ENCODE measurements at places on chromosomes 4 and X.

DNA sequence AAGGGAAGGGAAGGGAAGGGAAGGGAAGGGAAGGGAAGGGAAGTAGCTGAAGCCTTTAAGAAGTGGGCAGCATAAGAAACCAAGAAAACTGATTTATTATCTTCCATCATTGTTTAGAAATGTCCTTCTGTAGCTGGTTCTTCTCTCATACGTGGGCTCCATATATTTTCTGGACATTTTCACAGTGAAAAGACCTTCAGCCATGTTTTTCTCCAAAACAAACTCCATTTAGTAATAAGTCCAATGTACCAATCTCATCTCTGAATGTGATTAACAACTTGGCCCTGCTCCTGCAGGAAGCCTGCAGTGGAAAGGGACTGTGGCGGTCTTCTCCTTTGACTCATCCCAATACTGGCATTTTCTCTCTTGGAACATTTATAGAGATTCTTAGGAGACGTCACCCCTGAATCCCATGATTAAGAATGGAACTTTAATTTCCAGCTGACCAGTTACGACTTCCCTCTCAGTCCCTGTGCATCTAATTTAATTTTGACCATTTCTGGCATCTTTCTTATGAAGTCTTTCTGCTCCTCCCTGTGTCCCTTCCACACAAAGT is 96.6 kb upstream of the GUCY1A1 start:
- DNase-seq, result no peak

- peak; percentile 85 for DNase-seq
These were observed at the start of gene IDUA for GRCh38 chr4:986879-987623. Gene IDUA, plus strand, starts transcription at chr4:987044. Its CDS starts 41 bp downstream, at chr4:987085.

DNA sequence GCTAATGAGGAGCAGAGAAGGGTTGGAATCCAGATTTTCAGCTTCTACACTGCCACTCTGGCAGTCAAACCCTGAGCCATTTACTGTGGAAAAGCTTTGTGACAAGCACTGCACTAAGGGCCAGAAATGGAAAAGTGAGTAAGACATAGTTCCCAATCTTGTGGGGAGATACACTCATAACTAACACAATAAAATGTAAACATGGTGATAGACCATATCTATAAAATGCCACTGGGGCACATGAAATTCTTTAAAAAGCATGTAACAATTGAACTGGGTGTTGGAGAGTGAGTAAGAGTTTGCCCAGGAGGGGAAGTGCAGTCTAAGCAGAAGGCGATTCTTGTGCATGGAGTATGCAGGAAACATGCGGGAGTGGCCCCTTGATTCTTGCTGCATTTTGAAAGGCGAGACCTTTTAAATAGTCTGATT is 32.0 kb upstream of the ANXA5 start:
- no peak for DNase-seq

- DNase-seq, result no peak
These were observed 22.9 kb upstream of the UGT2B7 start for GRCh38 chr4:69073375-69073774.

DNA sequence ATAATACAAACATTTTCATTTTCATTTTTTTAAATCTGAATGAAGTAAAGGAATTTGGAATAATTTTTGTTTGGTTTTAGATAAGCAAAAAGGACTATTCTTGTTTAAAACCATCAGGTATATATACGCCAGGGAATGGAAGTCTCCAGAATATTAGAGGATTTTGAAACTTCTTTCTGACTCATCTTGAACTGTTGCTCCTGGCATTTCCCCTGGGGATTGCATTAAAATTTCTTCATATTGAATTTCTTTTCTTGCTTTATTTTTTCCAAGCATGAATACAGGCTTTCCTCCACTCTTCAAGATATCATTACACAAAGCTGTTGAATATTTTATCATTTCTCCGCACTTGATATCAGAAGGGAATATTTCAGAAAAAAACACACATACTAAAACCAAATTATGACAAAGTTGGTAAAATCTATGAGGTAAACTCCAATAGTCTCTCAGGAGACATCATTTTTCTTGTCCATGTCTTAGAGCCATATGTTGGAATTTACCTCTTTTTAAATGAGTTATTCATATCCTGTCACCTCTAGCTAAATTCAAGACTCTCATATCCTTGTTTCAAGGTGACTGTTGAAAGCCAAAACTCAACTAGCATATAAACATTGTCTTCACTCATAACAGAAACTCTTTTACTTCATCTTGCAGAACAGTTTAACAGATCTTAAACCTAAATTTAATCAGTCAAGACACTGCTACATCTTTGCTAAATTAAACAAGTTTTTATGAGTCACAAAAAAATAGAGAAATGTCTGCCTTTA is 20.7 kb upstream of the CSN1S1 start:
- DNase-seq, result no peak

GRCh38 chrX:24283127-24283794 is 30.6 kb downstream of the SUPT20HL2 start:
- no peak for DNase-seq

GRCh38 chr4:175459571-175459970 is 352.5 kb downstream of the GPM6A start:
- no peak for DNase-seq

GRCh38 chr4:158940271-158940670 is 162.6 kb upstream of the RAPGEF2 start:
- DNase-seq, result no peak

GRCh38 chrX:97787311-97787710 is 903.6 kb downstream of the RPA4 start:
- no peak for DNase-seq

DNA sequence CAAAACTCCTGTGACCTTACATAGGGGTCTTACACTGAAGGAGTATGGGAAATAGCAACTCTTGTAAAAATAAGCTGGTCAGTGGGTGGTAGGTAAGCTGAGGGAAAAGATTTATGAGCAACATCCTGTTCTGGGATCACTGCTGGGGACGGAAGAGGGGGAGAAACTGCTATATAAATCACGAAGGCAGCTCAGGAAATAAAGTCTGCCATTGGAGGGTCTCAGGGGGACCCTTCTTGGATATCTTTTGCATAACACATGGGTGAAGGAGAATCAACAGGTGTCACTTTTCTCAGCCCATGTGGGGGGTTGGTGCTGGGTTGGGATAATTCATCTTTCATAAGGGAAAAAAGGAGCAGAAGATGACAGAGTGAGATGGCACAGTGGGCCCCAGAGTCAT is 33.7 kb downstream of the AFF1 start:
- no peak for DNase-seq

DNA sequence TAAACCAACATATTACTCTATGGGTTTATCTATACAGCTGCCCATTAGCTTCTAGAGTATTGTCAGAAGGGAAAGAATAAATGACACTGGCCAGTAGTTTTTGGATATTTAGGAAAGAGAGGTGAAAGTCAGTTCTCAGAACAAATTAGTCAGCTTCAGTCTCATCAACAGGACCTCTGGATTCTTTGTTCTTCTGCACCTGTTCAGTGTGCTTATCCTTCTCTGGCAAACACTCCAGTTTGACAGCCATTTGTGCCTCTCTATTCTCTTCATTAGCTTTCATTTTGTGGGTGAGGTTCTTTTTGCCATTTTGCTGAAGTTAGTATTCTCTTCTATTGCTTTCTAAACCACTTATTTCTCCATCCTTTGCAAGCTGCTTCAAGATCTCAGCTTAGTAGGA is 107.0 kb downstream of the PCDH18 start:
- no peak for DNase-seq

- DNase-seq, result no peak
These were observed 384.6 kb downstream of the IDS start for GRCh38 chrX:149120459-149120858.

DNA sequence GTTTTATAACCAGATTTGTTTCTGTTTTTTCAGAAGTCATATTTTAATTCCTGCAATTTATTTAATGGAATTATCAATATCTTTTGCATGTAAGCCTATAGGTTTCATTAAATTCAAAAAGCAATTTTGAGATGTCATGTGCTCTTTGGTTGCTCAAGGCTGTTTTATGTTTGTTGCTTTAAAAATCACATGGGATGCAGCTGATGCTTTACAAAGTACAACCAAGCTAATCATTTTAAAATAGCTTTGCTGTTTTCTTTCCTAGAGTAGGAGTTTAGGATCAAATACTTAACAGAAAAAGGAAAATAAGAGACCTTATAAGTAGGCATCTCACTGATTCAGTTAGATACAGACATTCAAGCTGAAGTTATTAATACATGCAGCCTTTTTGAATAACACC is 11.3 kb downstream of the CPEB2 start:
- no peak for DNase-seq

GRCh38 chr4:70818921-70819320 is 20.8 kb downstream of the GRSF1 start:
- DNase-seq, result no peak

- no peak for DNase-seq
These were observed 459.5 kb upstream of the AGA start for GRCh38 chr4:177901786-177902185.

- DNase-seq, result no peak
These were observed 60.5 kb upstream of the UGT8 start for GRCh38 chr4:114538012-114538617.

- no peak for DNase-seq
These were observed 22.6 kb downstream of the MND1 start for GRCh38 chr4:153367092-153367491.

GRCh38 chr4:54076673-54077072 is 12.3 kb upstream of the CHIC2 start:
- no peak for DNase-seq

- DNase-seq, result no peak
These were observed 174.4 kb upstream of the RADX start for GRCh38 chrX:106437407-106437806.

DNA sequence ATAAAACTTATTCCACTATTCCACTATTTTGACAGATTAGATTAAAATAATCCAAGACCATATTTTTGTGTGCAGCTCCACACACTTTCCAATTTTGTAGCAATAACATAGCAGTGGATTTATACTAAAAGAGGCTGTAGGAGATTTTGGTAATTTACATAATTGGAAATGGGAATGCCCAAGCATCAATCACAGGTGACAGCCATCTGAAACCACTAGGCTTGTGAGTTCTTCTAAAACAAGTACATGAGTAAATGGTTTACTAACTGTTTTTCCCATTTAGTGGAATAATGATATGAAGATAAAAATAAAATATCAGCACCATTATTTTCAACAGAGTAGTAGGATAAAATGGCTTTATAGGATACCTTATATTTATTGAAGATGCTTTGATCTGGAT is 4.4 kb downstream of the ANK2 start:
- no peak for DNase-seq

GRCh38 chr4:12987284-12987683 is 496.9 kb downstream of the RAB28 start:
- DNase-seq, result no peak

DNA sequence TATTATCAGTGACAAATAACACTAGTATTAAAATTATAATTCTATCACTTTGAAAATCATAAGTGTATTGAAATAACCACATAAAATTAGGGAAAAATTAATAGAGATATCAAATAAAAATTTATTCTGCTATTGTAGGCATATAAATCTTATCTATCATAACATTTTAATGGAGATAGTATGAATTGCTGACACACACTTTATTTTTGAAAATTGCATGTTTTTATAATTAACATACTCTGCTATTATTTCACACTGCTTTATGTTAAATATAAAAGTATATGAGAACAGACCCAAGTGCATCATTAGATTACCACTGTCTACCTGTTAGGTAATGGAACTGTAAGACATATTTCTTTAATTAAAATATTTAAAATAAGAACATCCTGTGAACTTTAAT is 2150.2 kb downstream of the ARAP2 start:
- DNase-seq, result no peak

DNA sequence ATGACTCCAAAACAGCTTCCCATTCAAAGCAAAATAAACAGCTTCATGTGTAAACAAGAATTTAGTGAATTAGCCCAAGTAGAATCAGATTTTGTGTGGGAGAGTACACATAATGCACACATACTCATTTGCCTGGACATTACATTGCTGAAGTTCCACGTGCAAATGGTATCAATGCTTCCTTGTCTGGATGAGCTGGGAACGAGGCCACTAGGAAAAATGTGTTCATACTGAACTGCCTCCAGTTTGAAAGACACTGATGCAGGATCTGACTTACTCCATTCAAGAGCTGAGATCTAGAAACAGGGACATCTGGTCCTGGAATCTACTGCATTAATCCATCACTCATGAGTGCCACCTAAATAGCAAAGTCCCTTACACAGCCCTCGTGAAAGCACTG is 228.0 kb downstream of the APBB2 start:
- DNase-seq, result no peak

DNA sequence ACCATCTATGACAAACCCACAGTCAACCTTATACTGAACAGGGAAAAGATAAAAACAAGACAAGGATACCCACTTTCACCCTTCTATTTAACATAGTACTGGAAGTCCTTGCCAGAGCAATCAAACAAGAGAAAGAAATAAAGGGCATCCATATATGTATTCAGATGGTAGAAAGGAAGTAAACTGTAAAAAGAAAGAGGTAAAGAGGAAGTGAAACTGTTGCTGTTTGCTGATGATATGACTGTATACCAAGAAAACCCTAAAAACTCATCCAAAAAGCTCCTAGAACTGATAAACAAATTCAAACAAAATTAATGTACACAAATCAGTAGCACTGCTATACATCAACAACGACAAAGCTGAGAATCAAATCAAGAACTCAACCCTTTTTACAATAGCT is 538.7 kb upstream of the PABPC4L start:
- DNase-seq, result no peak

GRCh38 chrX:2781226-2781571 is 29.4 kb downstream of the XG start:
- no peak for DNase-seq

- DNase-seq, result no peak
These were observed 34.6 kb upstream of the PRRG1 start for GRCh38 chrX:37314531-37314930.

- no peak for DNase-seq
These were observed 61.9 kb downstream of the TMEM150C start for GRCh38 chr4:82499738-82500434.

- no peak for DNase-seq
These were observed 1209.6 kb downstream of the PCDH7 start for GRCh38 chr4:31929676-31930345.

DNA sequence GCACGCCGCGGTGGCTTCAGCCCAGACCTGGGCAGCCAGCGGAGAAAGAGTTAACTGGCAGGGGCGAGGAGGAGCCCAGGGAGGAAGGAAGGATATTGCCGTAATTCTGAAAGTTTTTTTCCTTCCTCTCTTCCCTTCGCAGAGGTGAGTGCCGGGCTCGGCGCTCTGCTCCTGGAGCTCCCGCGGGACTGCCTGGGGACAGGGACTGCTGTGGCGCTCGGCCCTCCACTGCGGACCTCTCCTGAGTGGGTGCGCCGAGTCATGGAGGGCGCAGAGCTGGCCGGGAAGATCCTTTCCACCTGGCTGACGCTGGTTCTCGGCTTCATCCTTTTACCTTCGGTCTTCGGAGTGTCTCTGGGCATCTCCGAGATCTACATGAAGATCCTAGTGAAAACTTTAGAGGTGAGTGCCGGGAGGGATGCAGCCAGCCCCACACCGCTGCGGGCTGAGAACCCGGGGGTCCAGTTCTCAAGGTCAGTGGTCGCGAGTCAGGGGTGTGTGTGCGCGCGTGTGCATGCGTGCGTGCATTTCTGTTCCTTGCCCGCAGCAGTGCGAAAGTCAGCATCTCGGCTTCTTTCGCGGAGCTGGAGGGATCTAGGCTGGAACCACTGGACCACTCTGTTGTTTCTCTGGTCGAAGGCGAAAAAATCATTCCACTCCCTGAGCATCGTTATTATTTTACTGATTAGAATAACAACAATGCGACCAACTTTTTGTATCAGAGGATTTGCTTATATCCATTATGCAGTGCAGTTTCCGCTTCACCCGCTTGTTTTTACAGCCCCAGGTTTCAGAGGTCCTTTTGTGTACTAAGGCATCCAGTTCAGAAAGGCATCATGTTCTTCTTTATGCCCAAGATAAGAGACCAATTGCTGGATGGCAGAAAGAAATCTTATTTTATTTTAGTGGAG is 709 bp downstream of the GPAT3 start:
- no peak for DNase-seq

Measured in stimulated activated CD8-positive, alpha-beta memory T cell treated with anti-CD3 and anti-CD28 coated beads, Interleukin-15, amount 100 ng/mL, for 4 hours (primary cell).